H1 (cell line): ENCODE measurements at places on chromosomes 12 and 14. TPM values are rescaled to one million over a fixed set of nuclear protein-coding genes. Genes with fewer than 3 reads are reported as not detected.

DNA sequence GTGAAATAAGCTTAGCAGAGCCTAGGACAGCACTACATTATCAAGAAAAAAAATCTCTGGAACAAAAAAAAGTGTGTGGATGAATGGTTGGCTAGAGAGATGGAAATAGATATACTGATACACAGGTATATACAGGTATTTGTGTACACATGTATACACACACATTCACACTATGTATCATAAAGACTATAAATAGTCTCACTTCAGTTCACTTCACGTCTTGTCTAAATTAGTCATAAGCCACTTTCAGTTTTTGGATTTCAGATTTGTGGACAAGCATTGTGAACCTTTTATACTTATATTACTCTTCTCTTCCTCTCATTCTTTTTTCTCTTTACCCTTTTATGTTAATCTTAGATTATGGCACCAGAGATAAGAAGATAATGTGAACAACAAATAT, 41.8 kb upstream of the SLC6A15 start:
- H3K27me3 ChIP-seq = no peaks in the 10 kb centered on the region
- no peaks in the 10 kb centered on the region for H3K36me3 ChIP-seq
- H3K4me3 ChIP-seq = no peak overlapping the region
- no peaks in the 10 kb centered on the region for H3K4me1 ChIP-seq
- DNase-seq = no peak

KRT8 gene
- total RNA-seq = 283 and 290 TPM in 2 replicates

DNA sequence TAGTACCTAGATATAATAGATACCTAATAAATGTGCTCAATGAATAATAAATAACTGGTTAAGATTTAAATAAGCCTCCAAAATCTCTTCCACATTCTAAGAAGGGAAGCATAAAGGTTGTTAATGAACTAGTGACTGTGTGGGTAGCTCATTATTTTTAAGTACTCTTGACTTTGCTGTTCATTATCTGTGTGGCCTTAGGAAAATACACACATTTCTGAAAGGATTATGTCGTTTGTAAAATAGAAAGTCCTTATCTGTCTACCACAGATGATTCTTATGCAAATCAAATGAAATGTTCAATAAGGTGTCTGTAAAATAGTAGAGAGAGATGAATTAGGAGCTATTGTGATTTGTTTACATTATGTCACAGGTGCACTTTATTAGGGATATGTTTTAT, 119.5 kb downstream of the LRRK2 start:
- H3K27me3 ChIP-seq = no peaks in the 10 kb centered on the region
- no peaks in the 10 kb centered on the region for H3K36me3 ChIP-seq
- no peak overlapping the region for H3K4me3 ChIP-seq
- no peaks in the 10 kb centered on the region for H3K4me1 ChIP-seq
- H3K27ac ChIP-seq = no peak overlapping the region

GRCh38 chr14:98633380-98633779, 638.6 kb downstream of the BCL11B start:
- H3K27ac ChIP-seq = no peak overlapping the region
- DNase-seq = no peak
- no peaks in the 10 kb centered on the region for H3K27me3 ChIP-seq
- H3K4me3 ChIP-seq = no peak overlapping the region

GRCh38 chr12:69524755-69525469, 54.7 kb downstream of the FRS2 start:
- no peak overlapping the region for H3K27ac ChIP-seq
- H3K27me3 ChIP-seq = no peaks in the 10 kb centered on the region
- H3K36me3 ChIP-seq = no peaks in the 10 kb centered on the region

POLE2 gene
- total RNA-seq = 31.2 and 34.0 TPM in 2 replicates

DNA sequence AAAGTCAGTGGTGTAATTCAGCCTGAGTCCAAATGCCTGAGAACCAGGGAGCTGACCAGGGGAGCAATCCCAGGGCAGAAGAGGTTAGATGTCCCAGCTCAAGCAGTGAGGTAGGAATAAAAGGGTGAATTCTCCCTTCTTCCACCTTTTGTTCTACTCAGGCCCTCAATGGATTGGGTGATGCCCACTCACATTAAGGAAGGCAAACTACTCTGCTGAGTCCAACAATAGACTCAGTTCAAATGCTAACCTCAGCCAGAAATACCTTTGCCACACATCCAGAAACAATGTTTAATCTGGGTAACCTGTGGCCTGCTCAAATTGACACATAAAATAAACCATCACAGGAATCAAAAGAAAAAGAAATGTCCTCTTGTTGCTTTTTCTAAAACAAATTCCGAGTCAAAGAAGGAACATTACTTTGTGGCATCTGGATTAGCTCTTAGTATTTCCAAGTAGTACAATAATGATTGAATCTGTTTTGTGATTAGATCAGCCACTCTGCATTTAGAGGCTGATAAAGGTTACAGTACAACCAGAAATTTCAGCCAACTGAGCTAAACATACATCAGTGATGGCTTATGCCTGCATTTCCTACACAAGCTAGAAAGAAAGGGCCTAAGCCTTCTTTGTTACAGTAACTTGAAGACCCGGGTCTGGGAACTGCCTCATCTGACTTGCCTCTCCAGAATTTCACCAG, 43.6 kb upstream of the TRIM9 start:
- H3K27ac ChIP-seq = no peak overlapping the region
- no peaks in the 10 kb centered on the region for H3K27me3 ChIP-seq
- DNase-seq = no peak
- no peak overlapping the region; the same call in 1 of the 2 replicates for H3K4me3 ChIP-seq

- H3K4me3 ChIP-seq = no peak overlapping the region
- H3K36me3 ChIP-seq = no peaks in the 10 kb centered on the region
- H3K27me3 ChIP-seq = no peaks in the 10 kb centered on the region
Observed at GRCh38 chr12:80196419-80196818, 97.1 kb downstream of the OTOGL start.

SLC15A4 gene
- 22.6 and 22.7 TPM in 2 replicates for total RNA-seq

DNA sequence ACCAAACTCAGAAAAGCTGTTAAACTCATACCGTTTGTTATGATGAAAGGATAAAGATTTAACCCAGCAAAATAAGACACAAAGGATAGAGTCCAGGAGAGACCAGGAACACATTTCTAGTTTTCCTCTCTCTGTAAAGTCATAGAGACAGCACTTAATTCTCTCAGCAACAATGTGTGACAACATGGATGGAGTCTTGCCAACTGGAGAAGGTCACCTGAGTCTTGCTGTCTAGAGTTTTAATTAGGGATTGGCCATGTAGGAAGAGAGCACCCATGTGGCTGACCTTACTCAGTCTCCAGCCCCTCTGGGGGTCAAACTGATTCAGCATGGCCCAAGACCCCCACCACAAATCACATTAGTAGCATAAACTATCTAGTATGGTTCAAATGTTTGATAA, 151.0 kb upstream of the ATF7IP start:
- DNase-seq = no peak
- H3K4me1 ChIP-seq = no peaks in the 10 kb centered on the region
- H3K4me3 ChIP-seq = no peak overlapping the region
- no peaks in the 10 kb centered on the region; the same call in 1 of the 2 replicates for H3K27me3 ChIP-seq
- H3K36me3 ChIP-seq = no peaks in the 10 kb centered on the region

DNA sequence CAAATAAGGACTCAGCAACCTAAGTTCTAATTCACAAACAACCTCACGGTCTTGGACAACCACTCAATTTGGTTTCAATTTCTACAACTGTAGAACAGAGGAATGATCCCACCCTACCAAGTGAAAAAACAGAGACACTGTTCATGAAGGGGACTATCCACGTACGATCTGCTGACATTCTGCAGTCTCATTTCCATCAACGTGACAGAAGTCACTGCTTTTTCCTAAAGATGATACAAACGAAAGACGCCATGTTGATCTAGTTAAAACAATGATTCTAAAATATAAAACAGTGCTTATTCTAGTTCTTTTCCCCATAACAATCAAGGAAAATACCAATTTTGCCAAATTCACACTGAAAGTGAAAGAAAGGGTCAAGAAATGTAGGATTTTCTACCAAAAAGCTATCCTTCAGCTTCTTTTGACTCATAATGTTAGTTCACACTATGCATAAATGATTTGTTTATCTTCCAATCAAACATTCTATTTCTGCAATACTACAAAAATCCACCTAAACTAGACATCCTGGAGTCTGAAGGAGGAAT, 38.1 kb downstream of the CORO1C start:
- DNase-seq = no peak
- H3K4me3 ChIP-seq = no peak overlapping the region
- no peak overlapping the region for H3K27ac ChIP-seq
- no peaks in the 10 kb centered on the region for H3K36me3 ChIP-seq
- H3K27me3 ChIP-seq = no peaks in the 10 kb centered on the region

DNA sequence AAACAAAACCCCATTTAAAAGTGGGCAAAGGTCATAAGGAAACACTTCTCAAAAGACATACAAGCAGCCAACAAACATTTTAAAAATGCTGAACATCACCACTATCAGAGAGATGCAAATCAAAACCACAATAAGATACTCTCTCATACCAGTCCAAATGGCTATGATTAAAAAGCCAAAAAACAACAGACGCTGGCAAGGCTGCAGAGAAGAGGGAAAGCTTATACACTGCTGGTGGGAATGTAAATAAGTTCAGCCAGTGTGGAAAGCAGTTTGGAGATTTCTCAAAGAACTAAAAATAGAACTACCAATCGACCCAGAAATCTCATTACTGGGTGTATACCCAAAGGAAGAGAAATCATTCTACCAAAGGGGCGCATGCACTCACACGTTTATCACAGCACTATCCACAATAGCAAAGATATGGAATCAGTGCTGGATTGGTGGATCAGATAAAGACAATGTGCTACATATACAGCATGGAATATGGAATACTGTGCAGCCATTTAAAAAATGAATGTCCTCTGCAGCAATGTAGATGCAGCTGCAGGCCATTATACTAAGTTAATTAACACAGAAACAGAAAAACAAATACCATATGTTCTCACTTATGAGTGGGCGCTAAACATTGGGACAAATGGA, 102.1 kb upstream of the DAAM1 start:
- peaks cover 1% of the 10 kb centered on the region for H3K27me3 ChIP-seq
- no peak overlapping the region for H3K4me3 ChIP-seq
- no peak for DNase-seq

- no peak for DNase-seq
- no peak overlapping the region for H3K27ac ChIP-seq
Observed at GRCh38 chr12:96233939-96234461, 39.8 kb downstream of the ELK3 start.

HIGD1C gene
- total RNA-seq = not detected in 2 replicates

GLIPR1L2 gene
- total RNA-seq = not detected in 2 replicates

KLHL33 gene
- total RNA-seq = 0.11 TPM in 1 of 2 replicates, not detected in the other

DNA sequence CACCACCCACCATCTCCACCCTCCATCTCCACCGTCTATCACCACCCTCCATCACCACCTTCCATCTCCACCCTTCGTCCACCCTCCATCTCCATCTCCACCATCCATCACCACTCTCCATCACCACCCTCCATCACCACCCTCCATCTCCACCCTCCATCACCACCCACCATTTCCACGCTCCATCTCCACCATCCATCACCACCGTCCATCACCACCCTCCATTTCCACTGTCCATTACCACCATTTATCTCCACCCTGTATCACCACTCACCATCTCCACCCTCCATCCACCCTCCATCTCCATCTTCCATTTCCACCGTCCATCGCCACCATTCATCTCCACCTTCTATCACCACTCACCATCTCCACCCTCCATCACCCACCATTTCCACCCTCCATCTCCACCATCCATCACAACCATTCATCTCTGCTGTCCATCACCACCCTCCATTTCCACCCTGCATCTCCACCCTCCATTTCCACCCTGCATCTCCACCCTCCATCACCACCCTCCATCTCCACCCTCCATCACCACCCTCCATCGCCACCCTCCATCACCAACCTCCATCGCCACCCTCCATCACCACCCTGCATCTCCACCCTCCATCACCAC, 6.1 kb upstream of the CEP170B start:
- H3K36me3 ChIP-seq = no peaks in the 10 kb centered on the region
- DNase-seq = no peak
- H3K4me1 ChIP-seq = peaks cover 13% of the 10 kb centered on the region; the same call in 1 of the 2 replicates
- no peak overlapping the region for H3K4me3 ChIP-seq
- H3K27ac ChIP-seq = no peak overlapping the region

BDKRB1 gene
- total RNA-seq = not detected in 2 replicates

GRCh38 chr14:90986510-90986909, 73.9 kb downstream of the RPS6KA5 start:
- no peaks in the 10 kb centered on the region for H3K27me3 ChIP-seq
- DNase-seq = no peak
- no peaks in the 10 kb centered on the region for H3K36me3 ChIP-seq
- H3K27ac ChIP-seq = no peak overlapping the region
- no peak overlapping the region for H3K4me3 ChIP-seq
